ENCODE measurements at places on chromosomes 4 and X.

DNA sequence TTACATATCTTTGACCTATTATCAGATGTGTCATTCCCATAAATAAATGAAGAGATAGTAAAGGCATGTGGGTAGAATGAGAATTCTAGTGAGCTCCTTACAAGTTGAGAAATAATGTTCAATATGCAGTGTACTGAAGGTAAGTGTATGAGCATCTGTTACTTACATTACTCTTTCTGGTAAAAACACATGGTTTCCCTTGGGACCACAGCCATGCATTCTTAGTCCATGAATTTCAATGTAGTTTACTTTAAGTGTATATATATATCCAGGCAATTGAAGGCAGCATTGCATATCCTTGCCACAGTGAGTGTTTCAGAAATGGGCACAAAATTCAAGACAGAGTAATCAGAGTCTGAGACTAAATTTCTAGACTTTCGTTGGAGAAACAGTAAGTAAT lies 277.2 kb downstream of the CXXC4 start:
- no peak for DNase-seq

GRCh38 chr4:108793415-108793814 lies 30.6 kb upstream of the ETNPPL start:
- no peak for DNase-seq

DNA sequence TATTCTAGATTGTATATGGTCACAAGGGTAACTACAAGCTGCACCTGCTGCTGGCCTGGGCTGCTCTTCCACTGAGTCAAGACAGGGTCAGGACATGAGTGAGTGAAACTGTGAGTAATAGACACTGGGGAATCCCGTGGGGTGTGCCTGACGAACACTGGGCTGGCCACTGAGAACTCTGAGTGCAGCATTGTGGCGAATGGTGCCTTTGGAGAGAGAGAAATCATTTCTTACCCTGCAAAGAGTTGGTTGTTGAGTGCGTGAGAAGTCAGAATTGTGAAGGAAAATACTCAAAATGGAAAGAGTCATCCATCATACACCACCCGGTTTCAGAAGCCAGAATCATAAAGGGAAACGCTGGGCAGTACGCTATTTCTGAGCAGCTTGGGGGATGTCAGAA lies 43.1 kb upstream of the LSM6 start:
- DNase-seq, result peak; percentile 10

DNA sequence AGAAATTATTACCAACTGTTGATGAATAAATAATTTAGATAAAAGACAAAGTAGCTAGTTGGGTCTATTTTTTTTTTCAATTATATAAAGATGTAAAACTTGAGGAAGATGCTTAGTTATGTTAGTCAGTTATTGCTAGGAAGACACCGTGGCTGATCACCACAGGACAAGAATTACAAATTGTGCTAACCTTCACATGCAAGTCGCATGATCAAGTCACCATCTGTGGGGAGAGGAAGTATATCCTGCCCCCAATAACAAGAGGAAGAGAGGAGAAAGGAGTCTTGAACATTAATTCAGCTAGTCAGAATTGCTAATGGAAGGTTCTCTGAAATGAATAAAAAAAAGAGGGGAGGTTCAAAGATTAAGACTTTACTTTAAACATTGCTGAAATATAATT lies 52.3 kb downstream of the CPEB2 start:
- DNase-seq, result no peak

- DNase-seq, result no peak
These were observed 23.4 kb upstream of the HTRA3 start for GRCh38 chr4:8245884-8246833.

- DNase-seq, result no peak
These were observed at the start of gene PLAC8 for GRCh38 chr4:83114576-83114975. TSS of gene PLAC8 (minus strand) at chr4:83114729. CDS start at chr4:83107921, 6,808 bp downstream.

GRCh38 chr4:121642292-121642691 lies 54.5 kb downstream of the ANXA5 start:
- no peak for DNase-seq

DNA sequence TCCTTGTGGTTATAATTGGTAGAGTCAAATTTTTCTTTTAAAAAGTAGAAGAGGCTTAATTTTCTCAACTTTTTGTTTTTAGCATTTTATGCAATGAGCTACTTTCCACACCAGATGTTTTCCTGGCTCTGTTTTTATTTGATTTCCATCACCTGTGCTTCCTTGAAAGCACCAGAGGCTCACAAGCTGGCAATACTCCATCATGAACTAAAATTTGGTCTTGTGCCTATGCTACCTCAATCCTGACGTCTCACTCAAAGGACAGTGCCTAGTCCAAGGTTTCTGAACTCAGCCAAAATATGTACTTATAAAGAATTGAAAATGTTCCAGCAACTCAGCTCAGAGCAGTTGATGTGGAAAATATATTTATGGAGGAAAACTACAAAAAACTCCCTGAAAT lies 914.0 kb upstream of the PRKX start:
- DNase-seq, result no peak

DNA sequence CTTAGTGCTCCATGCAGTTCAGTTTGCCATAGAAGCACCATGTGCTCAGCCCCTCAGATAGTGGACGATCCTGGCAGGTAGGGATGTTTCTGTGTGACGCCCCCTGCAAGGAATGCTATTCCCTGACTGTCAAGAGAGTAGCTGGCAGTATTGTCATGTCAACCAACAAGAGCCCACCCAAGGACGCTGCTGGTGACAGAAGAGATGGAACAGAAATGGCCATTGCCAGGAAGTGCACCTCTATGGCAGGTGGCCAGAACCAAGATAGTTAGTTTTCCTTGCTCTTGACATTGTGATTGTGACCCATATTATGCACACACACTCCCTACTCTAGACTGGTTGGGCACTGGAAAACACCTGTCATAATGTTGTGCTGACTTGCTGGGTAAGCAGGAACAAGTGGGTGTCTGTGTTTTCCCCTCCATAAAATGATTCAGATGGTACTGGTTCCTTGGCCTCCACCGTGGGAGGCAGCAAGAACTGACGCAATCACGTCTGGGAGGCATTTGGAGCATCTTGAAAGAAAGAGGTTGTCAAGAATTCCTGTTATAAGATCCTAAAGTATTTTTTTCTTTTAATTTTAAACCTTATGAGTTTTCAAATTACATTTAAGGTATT lies 507.9 kb downstream of the MID1IP1 start:
- peak; percentile 50 for DNase-seq

- DNase-seq, result no peak
These were observed 22.2 kb upstream of the GCNA start for GRCh38 chrX:71556036-71556435.

DNA sequence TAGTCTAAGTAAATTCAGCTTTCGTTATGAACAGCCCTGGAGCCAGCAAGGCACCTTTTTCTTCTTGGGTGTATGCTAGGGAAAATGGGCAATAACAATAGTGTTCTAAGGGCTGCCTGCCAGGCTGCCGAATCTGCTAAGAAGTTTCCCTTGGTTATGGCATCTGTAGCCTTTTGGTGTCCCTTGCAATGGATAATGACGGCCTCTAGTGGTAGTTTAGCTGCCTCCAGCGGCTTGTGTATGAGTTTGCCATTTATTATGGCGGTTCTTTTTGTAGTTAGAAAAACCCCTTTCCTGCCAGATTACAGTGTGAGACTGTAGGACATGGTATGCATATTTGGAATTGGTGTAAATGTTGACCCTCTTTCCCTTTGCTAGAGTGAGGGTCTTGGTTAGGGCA lies 78.9 kb upstream of the SPIN4 start:
- DNase-seq, result no peak

DNA sequence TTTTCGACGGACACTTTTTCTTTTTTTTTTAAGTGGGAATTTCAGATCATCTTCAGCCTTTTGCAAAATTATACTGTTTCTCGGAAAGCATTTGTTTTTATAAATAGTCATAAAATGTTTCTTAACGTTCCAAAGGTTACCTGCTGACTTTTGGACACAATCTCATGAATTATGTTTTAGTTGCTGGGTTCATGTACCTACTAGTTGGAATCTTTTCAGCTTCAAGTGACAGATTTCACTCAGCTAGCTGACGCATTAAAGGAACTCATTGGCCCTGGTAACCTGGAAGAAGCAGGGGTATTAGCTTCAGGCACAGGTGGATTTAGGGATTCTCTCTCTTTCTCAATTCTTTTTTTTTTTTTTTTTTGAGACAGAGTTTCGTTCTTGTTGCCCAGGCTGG lies 66.5 kb downstream of the TMEM131L start:
- DNase-seq, result no peak

DNA sequence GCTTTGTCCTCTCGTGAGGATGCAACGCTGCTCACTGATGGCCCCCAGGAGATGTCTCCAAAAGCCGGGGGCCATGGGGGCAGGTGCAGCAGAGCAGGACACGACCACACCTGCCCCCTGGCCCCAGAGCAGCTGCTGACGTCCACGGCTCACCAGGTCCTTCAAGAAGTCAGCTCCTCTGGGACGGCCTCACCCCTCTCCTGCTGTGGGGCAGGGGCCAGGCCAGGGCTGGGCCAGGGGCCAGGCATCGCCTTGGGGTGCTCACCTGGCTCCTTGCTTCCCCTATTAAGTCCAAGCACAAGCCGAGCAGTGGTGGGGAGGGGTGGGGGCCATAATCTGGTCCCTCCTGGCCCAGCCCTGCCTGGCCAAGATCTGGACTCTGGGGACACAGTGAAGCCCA lies 28.6 kb upstream of the MXD4 start:
- DNase-seq, result no peak

DNA sequence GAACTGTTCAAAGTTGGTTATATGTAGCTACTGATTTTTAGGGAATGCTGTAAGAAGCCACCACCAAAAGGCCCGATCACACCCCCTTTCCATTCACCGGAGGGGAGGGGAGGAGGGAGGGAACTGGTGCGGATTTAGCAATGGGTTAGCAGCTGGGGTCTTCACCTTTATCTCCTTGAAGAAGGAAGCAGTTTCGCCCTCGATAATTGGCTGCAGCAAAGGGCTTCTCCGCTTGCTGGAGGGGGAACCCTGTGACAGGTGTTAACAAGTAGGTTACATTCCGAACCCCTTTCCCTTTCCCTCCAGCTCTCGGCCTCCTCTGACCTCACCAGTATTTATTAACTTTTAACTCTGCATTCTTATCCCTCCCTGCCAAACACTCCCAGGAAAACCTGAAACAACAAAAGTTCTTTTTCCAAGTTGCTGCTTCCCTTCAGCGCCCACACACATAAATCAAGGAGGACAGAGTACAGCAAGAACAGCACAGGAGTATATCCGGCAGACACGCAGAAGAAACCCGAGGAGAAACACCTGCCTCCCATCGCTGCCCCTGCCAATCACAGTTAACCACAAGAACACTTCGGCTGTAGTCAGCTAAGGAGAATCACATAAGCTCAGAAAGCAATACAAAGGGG lies 39.8 kb upstream of the NAP1L5 start:
- no peak for DNase-seq

GRCh38 chrX:27910412-27910811 lies 70.8 kb downstream of the DCAF8L1 start:
- no peak for DNase-seq

All from activated T-helper 9 cell treated with anti-CD3 and anti-CD28 coated beads, Interleukin-2, amount 50 U/mL, for 16 hours (primary cell).